ENCODE measurements at places on chromosomes 1 and 21.

DNA sequence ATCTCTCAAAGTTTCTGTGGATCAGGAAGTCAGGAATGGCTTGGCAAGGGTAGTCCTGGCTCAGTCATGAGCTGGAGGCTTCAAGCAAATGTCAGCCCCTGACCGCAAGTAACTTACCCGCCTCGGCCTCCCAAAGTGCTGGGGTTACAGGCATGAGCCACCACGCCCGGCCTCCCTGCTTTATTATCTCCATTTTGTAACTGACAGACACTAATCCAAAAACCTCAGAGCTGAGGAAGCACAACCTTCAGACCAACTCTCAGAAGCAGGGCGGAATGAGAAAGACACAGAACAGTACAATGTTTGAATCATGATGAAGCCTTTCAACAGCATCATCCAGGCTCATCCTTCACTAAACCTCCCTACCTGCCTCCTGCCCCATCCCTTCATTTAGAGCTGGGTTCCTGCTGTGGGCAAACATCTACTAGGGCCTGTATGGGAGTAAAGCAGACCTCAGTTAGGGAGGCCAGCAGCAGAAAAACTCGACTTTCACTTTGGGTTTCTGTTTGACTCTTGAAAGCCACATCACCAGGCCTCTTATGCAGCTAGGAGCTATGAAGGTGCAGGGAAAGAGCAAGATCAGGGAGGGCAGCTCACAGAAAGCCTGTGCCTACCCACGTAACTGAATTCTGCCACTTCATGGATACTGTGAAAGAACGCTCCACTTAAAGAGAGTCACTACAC, 84.4 kb upstream of the RAB4A start:
- DNase-seq = no peak

- DNase-seq = no peak
These were observed 99.0 kb downstream of the LTN1 start for GRCh38 chr21:28893687-28894086.

GRCh38 chr1:41726899-41727748, 191.6 kb downstream of the HIVEP3 start:
- DNase-seq = peak; percentile 60

DNA sequence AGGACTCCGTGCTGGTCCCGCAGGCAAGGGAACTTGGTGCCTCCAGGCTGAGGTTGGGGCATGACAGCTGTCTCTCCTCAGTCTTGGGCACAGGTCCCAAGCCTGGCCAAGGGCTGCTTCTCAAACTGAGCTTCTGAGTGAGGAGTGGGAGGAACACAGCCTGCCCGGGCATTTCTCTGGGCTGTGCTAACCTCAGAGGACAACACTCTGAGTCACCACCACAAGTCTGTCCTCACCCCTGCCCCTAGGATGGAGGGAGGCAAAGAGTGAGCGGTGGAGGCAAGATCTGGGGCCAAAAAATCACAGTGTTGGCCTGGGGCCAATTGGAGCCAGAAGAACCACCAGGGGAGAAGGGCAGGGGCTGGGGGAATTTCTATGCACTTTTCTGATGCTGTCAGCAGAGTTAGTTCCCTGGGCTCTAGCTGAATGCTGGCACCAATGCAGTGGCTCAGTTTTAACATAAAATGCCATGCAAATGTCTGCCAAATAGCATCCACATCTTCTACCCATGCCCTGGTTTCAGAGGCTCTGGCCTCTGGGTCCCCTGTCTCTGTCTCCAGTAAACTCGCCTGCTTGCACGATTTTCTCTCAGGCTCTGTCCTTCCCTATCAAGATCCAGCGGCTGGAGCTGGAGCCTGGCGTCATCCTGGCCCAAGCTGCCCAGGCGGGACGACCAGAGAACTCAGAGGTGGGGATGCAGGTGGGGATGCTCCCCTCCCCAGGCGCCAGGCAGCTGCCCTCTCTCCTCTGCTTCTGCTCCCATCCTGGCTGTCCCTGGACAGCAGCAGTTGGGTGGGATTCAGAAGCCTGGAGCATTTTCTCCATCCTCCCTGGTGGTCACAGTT, 11.0 kb upstream of the CDK18 start:
- DNase-seq = peak; percentile 85

GRCh38 chr21:35427320-35428000, 378.4 kb upstream of the RUNX1 start:
- DNase-seq = no peak

GRCh38 chr1:210362526-210362925, 33.8 kb downstream of the HHAT start:
- no peak for DNase-seq

DNA sequence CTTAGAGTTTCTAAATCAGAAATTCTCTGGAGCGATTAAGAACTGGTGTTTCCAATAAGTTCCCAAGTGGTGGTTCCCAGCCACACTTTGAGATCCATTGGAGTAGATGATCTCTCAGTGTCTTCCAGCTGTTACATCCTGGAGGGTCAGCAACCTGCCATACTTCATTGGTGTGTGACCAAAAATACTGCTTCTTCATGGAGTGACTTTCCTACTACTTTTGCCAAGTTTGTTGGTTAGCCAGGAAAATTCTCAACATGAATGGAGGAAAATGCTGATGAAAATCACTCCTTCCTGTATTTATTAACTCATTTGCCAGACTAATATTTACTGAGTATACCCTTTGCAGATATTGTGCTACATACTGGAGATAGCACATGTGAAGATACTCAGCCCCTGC, 186.1 kb downstream of the FGGY start:
- DNase-seq = no peak
